ENCODE measurements at places on chromosomes 2 and 18.

DNA sequence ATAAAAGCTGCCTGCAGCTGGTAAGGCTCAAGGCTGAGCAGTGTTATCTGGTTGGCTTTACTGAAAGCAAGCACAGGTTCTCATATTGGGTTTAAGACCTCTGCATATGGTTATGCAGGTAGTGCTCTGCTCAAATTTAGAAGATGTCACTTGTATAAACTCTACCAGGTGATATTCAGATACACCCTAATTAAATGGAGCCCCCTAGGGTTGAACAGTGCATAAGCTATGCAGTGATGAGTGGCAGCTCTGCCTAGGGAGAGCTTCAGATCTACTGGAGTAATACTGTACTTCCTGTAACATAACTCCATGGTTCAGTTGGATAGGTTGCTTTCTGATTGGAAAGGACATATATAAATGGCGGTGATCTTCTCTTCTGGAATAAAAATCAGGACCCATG is 222.7 kb downstream of the CYRIA start:
- no peak for DNase-seq

GRCh38 chr2:217489145-217489960 is 513.4 kb downstream of the TNS1 start:
- DNase-seq: no peak

DNA sequence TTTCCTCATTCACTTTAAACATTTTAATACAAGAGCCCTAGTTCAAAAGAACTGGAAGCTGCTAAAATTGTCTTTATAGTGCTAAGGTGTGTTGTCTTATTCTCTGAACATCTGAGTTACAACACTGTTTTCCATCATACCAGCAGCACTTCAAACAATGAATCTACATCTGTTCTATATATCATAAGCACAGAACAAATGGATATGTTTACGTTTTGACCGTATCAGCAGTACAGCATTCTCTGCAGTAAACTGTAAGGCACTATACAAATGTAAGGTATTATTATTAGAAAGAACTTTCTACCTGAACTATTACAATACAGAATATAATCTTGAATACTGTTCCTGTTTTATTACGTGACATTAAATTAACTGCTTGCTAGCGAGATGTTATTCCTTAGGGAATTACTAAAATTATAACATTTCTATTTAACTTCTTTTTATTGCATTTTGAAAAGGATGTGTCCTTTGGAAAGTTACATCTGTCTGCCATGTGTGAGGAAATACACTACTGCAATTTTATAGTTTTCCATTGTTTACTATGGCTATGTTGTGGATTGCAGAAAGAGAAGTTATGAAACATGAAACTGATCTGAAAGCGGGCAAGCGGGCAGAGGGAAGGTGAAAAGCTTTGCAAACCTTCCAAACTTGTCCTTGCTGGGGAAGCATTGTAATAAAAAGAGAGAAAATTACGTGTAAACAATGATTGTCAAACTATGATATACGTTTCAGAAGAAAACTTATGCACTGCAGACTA is 13.7 kb downstream of the NCKAP1 start:
- no peak for DNase-seq

DNA sequence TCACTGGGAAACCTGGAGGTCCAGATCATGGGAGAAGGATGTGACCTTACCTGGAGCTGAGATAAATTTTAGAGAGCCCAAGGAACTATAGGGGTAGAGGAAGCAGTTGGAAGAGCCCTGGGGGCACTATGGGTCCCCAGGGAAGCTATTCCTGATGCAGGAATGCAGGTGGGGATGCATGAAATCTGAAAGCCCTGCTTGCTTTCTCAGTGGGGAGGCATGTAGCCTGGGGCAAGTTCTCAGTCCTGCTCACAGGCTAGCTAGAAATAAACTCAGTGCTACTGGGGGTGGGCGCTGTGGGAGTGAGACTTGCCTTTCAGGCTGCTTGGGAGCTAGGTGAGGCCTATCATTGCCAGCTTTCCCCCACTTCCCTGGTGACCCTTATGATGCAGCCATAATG is 499.7 kb downstream of the PTH2R start:
- no peak for DNase-seq

- DNase-seq: no peak
These were observed 9.7 kb downstream of the RHBDD1 start for GRCh38 chr2:226845386-226846116.

- no peak for DNase-seq
These were observed 1615.1 kb downstream of the DPP10 start for GRCh38 chr2:116057538-116057937.

DNA sequence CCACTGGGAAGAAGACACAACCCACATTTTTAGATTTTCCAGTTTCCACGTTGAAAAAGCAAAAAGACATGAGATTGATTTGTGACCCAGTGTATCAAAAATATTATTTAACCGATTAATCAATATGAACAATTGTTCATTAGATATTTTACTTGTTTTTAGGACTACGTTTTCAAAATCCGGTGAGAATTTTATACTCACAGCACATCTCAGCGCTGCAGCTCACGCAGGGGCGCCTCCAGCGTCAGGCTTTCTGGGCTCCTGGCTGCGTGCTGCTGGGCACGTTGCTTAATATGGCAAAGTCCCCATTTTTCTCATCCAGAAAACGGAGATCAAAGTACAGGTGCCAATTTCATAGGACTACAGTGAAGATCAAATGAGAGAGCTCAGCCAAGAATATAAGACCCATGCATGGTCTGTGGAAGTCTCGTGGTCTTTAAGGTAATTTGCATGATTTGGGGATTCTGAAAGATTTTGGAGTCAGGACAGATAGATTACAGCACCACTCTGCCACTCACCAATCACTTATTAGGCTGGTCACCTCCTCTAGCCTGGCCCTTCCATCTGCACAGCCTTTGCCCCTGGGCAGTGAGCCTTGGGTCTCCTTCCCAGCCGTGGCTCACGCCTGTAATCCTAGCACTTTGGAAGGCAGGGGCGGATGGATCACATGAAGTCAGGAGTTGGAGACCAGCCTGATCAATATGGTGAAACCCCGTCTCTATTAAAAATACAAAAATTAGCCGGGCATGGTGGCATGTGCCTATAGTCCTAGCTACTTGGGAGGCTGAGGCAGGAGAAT is 36.2 kb downstream of the PTPN18 start:
- peak; percentile 42 for DNase-seq

DNA sequence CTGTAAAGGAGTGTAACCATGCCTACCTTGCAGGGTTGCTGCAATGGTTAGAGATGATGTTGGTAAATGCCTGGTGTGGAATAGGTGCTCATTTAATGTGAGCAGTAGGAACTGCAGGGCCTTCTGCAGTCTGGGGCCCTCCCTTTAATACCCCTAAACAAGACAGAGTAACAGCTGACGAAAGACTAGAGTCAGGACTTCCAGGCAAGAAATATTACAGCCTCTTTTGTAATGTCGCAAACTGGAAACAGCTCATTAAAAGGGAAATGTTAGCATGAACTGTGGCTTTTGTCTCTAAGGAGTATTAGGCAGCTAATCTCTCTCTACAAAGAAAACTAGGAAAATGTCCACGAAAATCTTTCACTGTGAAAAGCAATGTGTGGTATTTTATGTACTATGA is 26.0 kb downstream of the MARCO start:
- DNase-seq: no peak

GRCh38 chr2:177332026-177332991 is 60.3 kb upstream of the AGPS start:
- DNase-seq: peak; percentile 51

DNA sequence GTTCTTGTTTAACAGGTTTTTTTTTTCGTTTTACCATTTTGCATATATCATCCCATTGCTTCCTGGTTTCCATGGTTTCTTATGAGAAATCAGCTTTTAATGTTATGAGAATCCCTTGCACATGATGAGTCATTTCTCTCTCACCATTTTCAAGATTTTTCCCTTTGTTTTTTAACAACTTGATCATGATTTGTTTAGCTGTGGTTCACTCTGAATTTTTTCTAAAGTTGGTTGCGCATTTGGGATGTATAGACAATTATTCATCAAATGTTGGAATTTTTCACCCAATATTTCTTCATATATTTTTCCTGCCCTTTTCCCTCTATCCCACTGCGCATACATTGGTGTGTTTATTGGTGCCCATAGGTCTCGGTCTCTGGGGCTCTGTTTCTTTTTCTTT is 42.4 kb upstream of the BIN1 start:
- no peak for DNase-seq

DNA sequence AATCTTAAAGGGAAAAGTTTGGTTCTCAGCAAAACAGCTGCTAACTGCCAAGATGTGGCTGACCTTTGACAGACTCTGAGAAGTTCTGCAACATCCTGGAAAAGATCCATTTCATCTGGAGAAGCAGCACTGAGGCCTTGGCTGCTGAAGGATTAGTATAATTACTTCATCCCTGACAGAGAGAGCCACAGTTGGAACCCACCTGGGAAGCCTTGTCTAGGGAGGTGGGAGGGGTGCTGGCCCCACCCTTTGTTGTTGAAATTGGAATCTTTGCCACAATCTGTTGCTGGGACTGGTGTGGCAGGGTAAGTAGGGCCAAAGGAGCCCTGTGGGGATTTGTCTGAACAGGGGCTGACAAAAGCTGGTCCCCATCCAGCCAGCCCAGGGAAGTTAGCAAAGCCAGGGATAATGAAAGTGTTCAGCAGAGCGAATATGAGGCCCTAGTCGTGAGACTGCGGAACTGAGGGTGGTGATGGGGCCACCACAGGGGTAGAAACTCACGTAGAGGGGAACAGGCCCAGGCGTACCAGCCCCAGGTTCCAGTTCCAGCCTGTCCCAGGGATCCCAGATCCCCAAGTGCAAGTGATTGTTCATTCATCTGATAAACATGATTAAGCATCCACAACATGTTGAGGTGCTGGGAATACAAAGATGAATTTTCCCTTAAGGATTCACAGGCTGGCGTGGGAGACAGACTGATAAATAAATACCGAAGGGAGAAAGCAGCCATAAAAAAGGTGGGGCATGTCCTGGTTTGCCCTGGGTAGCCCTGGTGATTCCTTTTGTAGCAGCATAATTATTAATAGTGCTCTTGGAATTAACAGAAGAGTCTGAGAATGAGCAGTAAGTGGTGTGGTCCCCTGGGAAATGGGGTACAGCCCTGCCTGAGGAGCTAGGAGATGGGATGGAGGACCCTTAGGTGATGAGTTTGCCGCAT is 60.0 kb downstream of the MYO1B start:
- DNase-seq: no peak

DNA sequence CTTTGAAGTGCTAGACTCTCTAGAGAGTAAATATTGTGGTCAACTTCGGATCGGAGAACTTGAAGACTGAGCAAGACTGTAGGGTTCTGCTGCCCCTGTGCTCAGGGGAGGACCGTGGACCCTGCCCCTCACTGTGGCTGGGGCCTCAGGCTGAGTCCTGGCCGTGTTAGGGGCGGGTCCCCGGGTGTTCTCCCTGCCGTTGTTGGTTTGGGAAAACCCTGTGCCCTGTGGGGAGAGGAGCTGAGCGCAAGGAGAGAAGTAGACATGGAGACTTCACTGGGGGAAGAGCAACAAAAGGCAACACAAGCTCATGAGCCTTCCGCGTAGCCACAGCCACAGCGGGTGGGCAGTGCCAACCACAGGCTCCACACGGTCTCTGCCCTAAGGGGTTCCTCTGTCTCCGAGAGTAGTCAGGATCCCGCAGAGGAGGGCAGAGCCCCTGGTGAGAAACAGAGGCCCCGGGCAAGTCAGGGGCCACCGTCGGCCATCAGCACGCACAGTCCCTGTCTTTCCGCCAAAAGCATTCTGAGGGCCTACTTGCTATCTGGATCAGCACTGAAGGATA is 53.1 kb downstream of the NTSR2 start:
- no peak for DNase-seq

DNA sequence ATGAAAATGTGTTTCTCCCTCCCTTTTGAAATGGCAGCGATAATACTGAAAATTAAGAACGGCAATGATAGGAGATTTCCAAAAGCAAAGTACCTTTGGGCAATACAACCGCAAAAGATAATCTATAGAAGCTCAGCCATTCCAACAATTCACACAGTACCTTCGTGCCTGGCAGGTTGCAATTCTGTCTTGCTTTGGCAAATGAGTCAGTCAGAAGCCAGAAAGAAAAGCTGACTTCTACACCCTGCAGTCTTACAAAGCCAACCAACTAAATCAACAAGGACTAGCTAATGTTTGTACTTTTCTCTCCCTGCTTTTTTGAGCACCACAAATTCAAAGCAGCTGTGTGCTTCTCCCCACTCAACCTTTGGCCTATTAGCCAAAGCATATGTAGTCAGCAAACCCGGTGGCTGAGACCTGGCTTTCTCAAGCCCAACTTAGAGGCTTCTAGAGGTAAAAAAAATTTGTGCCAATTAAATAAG is 25.7 kb upstream of the ID2 start:
- no peak for DNase-seq

GRCh38 chr2:240569998-240570530 is 1.8 kb downstream of the RNPEPL1 start:
- DNase-seq: no peak

DNA sequence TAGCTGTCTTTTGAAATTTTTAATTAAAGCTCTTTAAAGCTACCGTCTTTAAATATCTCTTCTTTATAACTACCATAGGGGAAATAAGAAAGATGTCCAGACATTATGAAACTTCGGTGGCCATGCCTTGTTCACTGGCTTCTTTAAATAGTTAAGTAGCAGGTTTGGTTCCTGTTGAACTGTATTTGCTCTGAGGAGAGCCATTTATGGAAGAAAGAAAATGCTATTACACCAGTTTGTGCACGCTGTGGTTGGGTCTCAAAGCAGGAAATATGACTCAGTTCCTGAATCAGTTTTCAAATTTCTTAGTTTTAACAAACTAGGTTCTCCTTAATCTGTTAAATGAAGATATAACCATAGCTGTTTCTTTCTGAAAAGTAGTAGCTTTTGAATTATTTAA is 12.2 kb downstream of the ARPC2 start:
- DNase-seq: peak; percentile 68

DNA sequence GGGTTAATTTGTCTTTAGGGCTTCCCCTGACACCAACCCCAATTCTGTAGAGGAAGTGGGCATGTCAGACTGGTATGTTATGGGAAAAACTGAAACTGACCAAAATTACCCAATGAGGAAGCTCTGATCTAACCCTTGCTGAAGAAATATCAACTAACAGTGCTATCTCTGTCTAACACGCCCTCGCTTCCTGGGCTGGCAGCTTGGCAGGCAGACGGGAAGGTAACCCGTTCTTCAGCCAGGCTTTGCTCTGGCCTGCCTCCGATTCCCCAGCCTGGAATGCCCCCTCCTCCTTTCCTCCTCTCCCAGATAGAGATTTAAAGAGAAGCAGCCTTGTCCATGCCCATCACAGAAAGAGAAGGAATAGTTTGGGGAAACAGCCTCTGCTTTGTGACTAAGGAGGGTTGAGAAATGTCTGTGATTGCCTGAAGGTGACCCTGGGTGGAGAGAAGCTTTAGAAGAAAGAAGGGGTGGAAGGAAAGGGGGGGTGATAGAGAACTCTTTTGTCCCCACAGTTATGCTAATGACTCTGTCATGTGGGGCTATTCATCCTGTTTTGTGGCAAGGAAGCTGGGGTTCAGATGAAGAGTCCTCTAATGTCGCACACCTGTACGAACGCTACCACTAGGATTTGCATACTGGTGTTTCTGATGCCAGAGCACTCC is 15.4 kb downstream of the HK2 start:
- DNase-seq: peak; percentile 50

GRCh38 chr2:170930131-170930990 is 1.3 kb downstream of the GORASP2 start:
- DNase-seq: peak; percentile 83
